Activated naive CD8-positive, alpha-beta T cell treated with anti-CD3 and anti-CD28 coated beads, Interleukin-2, amount 10 ng/mL, durations not matched to agents 7 days and 5 days (primary cell): ENCODE measurements at places on chromosomes 16 and 17. TPM values are rescaled to one million over a fixed set of nuclear protein-coding genes. Genes with fewer than 3 reads are reported as not detected.

The ZP2 gene
- not detected for total RNA-seq

DNA sequence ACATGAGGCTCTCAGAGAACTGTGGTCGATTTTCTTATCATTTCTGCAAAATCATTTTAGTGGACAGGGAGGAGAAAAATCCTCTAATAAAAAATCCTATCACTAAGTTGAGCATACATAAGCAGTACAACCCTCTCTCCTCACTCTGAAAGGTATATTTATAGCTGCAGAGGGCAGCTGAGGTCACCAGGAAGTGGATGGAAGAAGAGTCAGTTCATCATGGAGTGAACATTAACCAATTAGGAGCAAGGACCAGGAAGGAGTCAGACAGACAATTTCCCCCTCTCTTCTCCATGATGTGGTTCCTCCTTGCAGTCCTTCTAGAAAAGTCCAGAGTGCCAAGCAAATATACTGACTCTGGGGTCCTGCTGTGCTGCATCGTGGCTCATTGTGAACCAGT is 253.7 kb downstream of the TOX3 start:
- H3K4me1 ChIP-seq = no peaks in the 10 kb centered on the region
- H3K27me3 ChIP-seq = no peaks in the 10 kb centered on the region
- no peak overlapping the region for H3K27ac ChIP-seq
- H3K36me3 ChIP-seq = no peaks in the 10 kb centered on the region

- H3K36me3 ChIP-seq = peaks cover 17% of the 10 kb centered on the region
- no peak overlapping the region for H3K27ac ChIP-seq
- peaks cover 2% of the 10 kb centered on the region for H3K4me1 ChIP-seq
- H3K4me3 ChIP-seq = no peak overlapping the region
- DNase-seq = no peak
Observed at GRCh38 chr16:81661082-81661481, 118.0 kb upstream of the PLCG2 start.

The LGALS9B gene
- 0.79 TPM for total RNA-seq

- H3K4me1 ChIP-seq = peaks cover 3% of the 10 kb centered on the region
- peaks cover 20% of the 10 kb centered on the region for H3K36me3 ChIP-seq
- no peak overlapping the region for H3K4me3 ChIP-seq
- DNase-seq = no peak
- H3K27ac ChIP-seq = no peak overlapping the region
Observed at GRCh38 chr16:69363281-69363717, 11.7 kb upstream of the TMED6 start.

GRCh38 chr16:27633221-27633620 is 83.3 kb downstream of the KATNIP start:
- no peaks in the 10 kb centered on the region for H3K36me3 ChIP-seq
- DNase-seq = no peak
- no peak overlapping the region for H3K27ac ChIP-seq
- H3K4me3 ChIP-seq = no peak overlapping the region
